ENCODE measurements at places on chromosomes 16 and 17.

GRCh38 chr17:63999680-64000531 lies 1.8 kb downstream of the PRR29 start:
- no peak for DNase-seq

DNA sequence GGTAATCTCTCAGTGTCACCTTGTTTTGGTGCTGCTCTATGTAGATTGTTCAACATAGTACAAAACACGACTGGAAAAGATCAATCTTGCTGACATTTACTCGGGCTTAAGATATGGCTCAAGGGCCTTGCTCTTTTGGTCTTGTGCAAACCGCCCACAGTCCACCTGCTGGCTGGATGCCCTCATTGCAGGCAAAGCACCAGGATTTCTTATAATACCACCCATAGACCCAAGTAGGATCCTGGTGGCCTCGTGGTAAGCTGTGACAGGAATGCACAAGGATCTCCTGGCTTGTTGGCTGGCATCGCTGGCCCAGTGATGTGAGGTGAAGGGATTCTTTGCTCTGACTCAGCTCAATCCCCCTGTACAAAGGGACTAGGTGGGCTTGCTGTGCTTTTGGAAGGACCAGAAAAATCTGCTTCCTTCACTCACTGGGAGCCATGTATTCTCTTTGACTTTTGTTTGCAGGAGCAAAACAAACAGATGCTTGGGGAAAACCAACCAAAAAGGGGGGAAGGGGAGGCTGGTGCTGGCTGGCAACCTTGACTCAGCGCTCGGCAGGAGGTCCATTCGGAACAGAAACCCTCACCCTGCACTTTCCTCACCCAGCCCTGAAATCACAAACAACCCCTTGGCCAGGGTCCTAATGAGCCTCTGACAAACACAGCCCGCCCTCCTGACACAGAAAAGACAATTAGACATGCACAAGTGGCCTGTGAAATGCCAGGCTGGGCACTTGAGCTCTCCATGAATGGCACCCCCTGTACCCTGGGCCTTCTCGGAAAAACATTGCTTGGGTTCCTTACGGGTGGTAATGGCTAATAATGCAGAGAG lies 36.6 kb upstream of the MED9 start:
- DNase-seq, result peak; percentile 84

DNA sequence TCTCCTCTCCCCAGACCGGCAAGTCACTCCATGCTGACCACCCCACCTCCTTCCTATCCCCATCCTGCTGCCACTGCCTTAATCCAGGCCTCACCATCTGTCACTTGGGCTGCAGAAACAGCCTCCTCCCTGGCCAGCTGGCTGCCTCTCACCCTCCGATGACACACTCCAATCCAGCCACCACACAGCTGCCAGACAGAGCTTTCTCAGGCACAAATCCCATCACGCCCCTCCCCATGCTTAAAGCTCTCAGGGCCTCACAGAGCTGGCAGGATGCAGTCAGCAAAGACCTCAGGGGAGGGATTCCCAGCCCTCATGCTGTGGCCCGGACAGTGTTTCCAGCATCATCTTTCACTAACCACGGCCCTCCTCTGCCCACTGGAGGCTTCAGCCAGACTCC lies 13.7 kb downstream of the CAMKK1 start:
- DNase-seq, result no peak

DNA sequence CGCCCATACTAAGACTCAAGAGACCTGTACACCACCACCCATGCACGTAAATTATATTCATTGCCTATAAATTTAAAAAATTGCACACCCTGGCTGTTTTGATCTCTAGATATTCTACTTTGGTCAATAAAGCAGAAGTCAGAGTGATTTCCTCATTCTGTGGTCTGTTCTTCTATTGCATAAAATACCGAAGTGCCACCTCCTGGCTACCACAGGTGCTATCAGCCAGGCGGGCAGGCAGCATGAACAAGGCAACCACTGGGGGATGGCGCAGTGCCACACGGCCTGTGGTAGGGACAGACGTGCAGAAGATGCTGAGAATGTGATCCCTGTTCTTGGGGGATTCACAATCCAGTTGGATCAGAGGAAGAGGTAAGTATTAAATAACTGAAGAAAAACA lies 122.3 kb downstream of the CDK5R1 start:
- peak; percentile 81 for DNase-seq

DNA sequence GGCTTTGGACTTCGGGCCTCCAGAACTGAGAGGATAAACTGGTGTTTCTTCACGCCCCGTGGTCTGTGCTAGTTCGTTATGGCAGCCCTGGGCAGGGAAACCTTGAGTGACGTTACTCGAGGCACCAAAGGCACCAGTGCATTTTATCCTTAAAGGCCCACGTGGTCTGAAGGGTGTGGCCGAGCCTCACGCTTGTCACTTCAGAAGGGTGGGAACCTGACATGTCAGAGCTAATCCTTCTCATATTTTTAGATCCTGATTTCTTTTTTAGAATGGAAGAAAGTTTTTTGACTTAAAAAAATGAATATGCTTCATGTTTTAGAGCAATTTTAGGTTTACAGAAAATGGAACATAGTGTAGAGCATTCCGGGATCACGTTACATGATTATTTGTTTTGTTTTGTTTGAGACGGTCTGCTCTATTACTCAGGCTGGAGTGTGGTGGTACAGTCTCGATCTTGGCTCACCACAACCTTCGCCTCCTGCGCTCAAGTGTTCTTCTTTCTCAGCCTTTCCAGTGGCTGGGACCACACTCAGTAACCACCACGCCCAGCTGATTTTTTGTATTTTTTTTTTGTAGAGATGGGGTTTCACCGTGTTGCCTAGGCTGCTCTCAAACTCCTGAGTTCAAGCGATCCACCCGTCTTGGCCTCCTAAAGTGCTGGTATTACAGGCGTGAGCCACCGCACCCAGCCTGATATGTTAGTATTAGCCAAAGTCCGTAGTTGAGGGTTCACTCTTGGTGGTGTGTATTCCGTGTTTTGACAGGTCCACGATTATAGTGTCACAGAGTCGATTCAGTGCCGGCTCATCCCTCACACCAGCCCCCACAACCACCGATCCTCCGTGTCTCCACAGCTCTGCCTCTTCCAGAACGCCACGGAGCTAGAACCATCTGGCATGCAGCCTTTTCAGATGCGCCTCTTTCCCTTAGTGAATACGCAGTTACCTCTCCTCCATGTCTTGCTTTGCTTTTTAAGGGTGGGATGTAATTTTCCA lies 47.9 kb downstream of the RAB11FIP3 start:
- DNase-seq, result no peak

GRCh38 chr16:266258-267164 lies 9.2 kb downstream of the RGS11 start:
- DNase-seq, result no peak

DNA sequence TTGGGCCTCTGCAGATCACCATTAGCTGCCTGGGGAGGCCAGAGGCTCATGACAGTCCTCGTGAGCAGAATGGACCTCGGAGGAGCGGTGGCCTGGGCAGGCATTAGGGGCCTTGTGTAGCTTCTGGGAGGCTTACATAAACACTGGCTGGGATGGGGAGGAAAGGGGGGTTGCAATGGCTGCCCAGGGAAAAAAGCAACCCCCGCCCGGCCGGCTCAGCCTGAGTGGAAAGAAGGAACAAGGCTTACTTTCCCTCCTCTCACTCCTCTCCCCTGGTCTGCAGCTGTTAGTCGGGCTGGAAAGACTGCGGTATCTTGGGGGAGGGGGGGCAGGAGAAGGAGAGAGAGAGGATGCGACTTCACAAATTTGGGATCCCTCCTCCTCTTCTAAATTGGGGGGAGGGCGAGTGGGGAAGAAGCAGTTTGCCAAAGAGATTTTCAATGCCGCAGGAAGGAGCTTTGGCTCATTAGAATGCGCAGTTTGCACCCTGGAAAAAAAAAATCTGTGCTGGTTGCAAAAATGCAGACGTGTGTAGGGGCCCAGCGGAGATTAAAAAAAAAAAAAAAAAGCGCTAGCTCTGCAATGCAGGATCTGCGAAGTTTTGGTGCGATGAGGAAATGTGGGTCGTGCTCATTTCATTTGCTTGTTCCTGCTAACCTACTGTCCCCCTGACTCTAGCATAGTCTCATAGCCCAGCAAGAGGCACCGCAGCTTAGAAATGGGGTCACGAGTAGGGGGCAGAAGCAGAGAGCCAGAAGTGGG lies 6.6 kb upstream of the NR1D1 start:
- peak; percentile 46 for DNase-seq

DNA sequence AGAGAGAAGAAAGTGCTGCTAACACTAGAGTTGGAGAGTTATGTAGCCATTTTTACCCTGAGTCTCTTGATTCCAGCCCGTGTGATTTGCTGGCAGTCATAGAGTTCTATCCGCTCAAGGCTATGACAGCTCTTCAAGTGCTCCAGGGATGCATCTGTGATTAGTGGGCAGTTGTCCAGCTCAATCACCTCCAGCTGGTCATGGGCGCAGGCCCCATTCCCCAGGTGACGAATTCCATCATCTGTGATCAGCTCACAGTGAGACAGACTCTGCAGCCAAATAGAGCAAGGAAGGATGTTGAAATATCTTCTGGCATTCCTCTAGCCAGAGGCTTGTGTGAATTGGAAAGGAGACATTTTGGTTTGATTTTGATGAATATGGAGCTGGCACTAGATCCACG lies 38.4 kb upstream of the STAC2 start:
- DNase-seq, result no peak

GRCh38 chr16:86249631-86250030 lies 260.7 kb upstream of the FOXF1 start:
- DNase-seq, result no peak

DNA sequence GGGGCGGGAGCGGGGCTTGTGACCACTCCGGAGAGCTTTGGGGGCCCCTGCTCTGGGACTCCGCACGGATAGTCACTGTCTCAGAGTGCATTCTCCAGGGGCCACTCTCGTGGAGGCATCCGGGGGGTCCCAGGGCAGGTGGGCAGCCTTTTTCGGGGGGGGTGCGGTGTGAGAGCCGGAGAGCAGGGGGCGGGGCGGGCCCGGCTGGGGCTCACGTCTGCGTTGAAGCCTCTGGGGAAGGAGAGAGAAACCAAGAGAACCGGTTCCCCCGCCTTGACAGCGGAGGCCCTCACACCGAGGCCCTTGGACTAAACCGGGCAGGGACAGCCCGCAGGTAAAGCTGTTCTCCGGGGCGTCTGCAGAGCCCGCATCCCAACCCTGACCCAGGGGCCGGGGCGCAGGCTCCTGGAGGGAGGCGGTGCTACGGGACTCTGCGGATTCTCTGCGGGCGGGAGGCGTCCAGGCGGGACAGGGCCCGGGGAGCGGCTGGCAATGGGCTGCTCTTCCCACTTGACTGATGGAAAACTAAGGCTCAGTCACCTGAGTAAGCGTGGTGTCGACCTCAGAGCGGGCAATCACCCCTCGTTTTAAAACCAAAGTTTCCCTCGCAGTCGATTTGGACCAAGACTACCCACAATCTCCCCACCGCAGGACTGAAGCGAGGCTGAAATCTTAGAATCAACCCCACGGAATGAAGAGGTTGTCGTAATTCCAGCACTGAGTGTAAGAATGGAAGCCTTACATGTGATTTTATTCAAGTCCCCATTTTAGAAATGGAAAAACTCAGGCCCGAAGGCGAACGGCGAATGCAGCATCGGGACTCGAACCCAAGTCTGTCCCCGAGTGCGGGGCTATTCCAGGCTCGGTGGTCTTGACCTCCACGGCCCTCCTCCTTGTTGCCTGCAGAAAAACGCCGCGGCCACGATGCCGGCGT lies 49.6 kb upstream of the AMZ2 start:
- peak; percentile 50 for DNase-seq

- DNase-seq, result no peak
Observed at GRCh38 chr16:4172070-4172469, 55.8 kb upstream of the ADCY9 start.

- no peak for DNase-seq
Observed at GRCh38 chr16:10466313-10466712, 80.5 kb downstream of the ATF7IP2 start.

DNA sequence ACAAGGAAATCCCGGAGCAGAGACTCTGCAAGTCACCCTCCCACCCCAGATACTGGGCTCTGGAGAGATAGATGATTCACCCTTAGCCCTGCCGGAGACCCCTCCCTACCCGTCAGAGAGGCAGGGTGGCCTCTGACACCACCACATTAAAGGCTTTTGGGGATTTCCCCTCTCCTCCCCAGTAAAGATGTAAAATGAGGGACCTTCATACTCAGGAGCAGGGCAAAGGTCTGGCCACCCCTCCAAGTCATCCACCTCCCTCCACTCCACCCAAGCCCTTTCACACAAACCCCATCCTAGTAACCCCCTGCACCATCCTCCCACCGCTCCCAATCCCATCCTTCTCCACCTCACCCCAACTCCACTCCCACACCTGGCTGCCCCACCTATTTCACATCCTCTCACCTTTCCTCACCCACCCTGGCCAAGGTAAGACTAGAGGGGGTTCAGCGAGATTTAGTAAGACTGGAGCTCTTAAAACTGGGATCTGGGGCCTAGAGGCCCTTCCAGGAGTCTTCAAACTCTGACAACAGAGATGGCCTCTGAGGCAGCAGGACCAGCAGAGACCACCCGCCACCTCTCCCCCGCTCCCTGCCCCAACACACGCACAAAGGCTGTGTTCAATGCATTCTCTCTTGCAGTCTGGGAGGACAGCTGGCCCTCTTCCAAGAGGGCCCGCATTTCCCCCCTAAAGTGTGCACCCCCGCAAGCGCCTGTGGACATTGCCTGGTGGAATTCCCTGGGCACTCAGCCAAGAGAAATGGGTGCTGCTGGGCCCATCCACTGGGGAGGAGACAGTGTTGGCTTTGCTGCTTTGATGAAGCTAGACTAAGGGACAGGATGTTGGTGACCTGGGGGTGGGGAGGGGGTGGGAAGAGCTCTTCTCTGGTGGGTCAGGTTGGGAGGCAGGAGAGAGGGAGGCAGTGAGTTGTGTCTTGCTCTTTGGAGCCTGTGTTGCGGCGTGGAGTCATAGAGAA lies 1.1 kb downstream of the ABAT start:
- DNase-seq, result peak; percentile 65

- DNase-seq, result no peak
Observed at GRCh38 chr17:57576744-57577143, 168.4 kb downstream of the CCDC182 start.

DNA sequence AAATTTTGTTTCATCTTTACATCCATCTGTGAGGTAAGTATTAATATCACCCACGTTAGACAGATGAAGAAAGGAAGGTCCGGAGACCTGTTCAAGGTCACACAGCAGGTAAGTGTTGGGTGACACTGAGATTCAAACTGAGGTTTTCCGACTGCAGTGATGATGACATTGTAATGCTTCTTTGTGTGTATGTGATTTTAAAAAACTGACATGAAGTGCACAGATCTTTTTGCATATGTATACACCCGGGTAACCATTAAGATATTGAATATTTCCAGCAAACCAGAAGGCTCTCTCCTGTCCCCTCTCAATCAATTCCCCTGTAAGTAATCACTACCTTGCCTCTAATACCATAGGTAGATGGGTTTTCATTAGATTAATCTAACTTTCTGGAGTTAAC lies 1.5 kb upstream of the TANC2 start:
- DNase-seq, result no peak

- DNase-seq, result no peak
Observed at GRCh38 chr16:6576113-6576512, 756.5 kb upstream of the RBFOX1 start.
